Activated T-helper 9 cell treated with anti-CD3 and anti-CD28 coated beads, Interleukin-2, amount 50 U/mL, for 16 hours (primary cell): ENCODE measurements at places on chromosomes 6 and 20.

- DNase-seq = no peak
These were observed 145.7 kb downstream of the SOX4 start for GRCh38 chr6:21739241-21739640.

DNA sequence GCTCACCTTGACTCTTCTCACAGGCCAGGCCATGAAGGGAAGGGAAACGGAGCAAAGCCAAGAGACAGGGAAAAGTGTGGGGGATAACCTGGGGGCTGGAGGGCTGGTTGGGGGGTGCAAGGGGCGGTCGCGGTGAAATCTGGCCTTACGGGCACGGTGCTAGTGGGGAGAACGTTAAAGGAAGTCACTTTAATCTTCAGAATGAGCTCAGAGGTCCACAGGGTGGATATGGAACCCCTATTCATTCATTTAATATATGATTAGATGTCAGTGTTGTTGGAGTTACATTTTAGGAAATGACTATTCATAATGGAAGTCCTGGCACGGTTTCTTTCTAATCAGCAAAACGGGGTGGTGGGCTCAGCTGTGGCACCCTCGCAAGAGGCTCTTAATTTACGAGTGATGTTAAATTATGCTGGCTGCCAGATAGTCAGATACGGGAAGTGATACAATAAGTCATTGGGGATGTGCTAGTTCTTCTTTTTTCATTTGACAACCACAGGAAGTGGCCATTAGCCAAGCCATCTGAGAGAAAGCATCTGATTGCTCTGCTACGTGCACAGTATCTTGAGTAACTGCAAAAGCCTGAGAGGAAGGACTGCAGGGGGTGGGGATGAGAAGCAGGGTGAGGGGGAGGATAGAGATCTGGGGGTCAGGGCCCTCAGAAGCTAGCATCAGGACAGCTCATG is 253.0 kb downstream of the QKI start:
- no peak for DNase-seq

- DNase-seq = no peak
These were observed 33.4 kb downstream of the KCNS1 start for GRCh38 chr20:45067558-45067957.

GRCh38 chr6:105202486-105202885 is 22.7 kb upstream of the POPDC3 start:
- no peak for DNase-seq

DNA sequence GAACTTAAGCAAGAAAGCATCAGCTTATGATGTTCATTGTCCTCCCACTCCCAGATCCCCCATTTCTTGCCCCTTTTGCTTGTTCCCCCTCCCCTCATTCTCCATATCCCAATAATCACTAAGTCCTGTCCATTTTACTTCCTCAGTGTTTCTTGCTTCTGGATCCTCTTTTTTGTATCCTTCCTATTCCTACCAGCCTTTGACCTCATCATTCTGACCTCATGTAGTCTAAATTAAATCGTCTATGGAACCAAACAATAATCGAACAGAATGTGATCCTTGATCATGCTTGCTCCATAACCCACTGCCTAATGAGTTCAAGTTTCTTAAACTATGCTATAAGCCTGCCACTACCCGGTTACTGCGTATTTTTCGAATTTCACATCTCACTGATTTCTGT is 5.4 kb upstream of the RSPH3 start:
- DNase-seq = no peak

DNA sequence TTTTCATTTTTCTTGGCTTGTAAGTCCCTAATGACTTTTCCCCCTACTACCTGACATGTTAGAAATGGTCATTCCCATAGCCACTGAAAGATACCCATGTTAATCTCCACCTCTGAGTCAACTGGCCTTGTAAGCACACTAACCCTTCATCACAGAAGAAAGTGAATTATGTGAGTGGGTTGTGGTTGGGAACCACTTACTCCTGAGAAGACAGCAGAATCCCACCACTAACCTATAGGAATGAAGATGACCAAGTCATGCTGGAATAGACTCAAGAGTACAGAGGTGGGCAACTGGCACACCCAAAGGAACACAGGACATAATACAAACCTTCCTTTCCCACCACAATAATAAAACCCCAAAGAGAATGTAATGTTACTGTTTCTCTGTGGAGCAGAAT is 30.1 kb downstream of the RAMACL start:
- no peak for DNase-seq

- no peak for DNase-seq
These were observed 642.1 kb downstream of the EPHA7 start for GRCh38 chr6:92777146-92777740.

- DNase-seq = no peak
These were observed 10.3 kb downstream of the FOXQ1 start for GRCh38 chr6:1322156-1322555.

DNA sequence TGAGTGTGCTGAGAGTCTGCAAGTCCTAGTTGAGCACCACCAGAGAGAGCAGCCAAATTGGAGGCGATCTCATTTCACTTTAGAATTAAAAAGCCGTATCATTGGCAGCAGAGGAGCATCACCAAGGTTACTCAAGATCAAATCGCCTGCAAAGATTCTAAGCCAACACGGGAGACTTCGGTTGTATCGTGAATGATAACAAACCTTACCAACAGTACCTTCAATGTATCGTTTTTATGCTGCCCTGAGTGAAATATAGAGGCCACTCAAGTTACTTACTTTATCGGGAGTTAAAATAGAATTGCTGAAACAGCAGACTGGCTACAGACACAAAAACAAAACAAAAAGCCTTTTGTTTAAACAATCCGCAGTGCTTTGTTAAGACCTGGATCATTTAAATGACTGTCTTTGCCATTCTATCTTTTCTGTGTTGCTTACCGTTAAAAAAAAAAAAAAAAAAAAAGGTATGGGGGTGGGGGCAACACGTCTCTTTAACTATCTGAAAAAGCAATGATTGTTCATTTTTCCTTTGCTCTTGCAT is 14.2 kb downstream of the NHSL1 start:
- DNase-seq = no peak

DNA sequence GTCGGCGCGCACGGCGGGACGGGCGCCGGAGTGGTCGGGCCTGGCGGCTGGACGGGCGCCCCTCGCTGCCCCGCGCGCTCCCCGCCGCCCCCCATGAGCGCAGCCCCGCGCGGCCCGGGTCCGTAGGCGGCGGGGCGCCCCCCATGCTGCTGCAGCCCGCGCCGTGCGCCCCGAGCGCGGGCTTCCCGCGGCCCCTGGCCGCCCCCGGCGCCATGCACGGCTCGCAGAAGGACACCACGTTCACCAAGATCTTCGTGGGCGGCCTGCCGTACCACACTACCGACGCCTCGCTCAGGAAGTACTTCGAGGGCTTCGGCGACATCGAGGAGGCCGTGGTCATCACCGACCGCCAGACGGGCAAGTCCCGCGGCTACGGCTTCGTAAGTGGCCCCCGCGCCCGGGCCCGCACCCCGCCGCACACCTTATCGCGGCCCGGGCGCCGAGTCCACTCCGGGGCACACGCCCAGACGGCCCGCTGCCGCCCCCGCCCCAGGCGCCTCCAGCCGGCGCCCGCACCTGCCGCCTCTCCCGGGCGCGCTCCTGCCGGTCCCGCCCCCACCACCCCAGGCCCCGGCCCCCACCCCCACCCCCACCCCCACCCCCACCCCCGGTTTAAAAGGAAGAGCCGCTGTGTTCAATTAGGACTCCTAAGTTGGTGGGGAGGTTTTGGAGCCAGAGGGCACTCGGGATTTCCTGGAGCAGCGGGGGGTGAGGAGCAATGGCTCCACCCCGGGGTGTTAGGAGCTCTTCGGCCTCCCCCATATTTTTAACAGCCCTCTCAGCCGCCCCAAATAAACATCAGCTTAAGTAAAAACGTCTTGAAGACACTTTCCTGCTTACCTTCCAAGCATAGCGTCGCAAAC is 474 bp downstream of the RBM38 start:
- no peak for DNase-seq

GRCh38 chr6:116476002-116476678 is 15.0 kb downstream of the CALHM6 start:
- no peak for DNase-seq

- no peak for DNase-seq
These were observed 15.2 kb downstream of the RAB44 start for GRCh38 chr6:36712816-36713215.

GRCh38 chr20:41138475-41139226 is 1.3 kb downstream of the PLCG1 start:
- no peak for DNase-seq

DNA sequence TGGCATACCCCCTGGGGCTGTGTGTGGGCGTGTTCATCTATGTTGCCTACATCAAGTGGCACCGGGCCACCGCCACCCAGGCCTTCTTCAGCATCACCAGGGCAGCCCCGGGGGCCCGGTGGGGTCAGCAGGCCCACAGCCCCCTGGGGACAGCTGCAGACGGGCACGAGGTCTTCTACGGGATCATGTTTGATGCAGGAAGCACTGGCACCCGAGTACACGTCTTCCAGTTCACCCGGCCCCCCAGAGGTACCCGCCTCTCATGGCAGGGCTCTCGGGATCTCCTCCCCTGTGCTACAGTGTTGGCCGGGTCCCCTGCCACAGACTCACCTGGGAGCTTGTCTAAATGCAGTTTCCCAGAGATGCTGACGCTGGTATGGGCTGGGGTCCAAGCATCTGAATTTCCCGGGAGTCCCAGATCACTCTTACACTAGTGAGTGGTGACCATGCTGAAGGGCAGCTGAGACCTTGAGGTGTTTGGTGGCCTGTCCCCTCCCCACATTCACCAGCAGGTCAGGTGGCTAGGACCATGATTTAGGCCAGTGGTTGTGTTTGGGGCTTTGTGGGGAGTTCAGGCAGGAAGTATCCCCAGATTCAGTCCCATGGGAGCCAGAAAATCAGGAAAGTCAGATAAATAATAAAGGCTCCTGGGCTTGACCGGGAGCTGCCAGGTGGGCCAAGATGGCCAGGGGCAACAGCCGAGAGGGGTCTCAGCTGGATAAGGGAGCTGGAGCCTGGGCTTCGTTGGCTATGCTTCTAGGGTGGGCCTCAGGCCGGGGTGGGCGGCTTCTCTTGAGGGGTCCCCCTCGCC is 11.8 kb downstream of the ENTPD6 start:
- DNase-seq = no peak

DNA sequence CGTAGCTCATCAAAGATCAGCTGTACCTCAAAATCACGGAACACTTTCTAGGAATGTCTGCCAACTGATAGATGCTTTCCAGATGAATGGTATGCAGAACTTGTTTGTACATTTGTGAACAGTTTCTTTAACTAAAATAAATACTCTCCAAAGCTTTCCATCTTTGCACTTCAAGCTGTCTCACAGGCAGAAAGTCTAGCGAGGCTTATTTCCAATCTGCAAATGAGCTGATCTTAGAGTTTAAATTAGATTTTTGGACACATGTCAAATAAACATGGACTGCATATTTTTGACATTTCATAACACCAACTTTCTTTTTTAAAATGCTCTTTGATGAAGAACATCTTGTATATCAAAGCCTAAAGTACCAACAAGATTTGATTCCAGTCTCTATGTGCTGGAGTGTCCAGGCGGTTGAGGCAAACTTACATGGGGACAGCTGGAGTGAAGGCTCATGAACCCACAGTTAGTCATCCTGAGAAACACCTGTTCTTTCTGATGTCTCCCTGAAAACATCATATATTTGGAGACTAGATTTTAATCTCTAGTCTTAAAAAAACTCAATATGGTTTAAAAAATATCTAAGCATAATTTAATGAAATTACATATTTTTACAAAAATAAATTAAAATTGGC is 268.6 kb upstream of the AGPAT4 start:
- DNase-seq = no peak

DNA sequence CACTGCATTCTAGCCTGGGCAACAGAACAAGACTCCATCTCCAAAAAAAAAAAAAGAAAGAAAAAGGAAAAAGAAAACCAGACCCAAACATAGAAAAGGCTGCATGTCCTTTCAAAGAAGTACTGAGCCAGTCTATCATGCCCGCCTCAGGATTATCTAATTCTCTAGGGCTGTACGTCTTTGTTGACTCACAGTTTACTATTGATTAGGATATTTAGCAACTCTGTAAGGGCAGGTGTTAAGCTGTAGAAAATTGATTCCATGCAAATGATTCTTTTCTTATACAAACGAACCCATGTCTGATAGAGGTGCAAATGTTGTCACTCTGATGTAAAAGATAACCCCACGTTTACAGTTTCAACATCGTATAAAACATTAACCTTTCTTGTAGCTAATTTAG is 209.0 kb downstream of the TTLL2 start:
- DNase-seq = no peak

DNA sequence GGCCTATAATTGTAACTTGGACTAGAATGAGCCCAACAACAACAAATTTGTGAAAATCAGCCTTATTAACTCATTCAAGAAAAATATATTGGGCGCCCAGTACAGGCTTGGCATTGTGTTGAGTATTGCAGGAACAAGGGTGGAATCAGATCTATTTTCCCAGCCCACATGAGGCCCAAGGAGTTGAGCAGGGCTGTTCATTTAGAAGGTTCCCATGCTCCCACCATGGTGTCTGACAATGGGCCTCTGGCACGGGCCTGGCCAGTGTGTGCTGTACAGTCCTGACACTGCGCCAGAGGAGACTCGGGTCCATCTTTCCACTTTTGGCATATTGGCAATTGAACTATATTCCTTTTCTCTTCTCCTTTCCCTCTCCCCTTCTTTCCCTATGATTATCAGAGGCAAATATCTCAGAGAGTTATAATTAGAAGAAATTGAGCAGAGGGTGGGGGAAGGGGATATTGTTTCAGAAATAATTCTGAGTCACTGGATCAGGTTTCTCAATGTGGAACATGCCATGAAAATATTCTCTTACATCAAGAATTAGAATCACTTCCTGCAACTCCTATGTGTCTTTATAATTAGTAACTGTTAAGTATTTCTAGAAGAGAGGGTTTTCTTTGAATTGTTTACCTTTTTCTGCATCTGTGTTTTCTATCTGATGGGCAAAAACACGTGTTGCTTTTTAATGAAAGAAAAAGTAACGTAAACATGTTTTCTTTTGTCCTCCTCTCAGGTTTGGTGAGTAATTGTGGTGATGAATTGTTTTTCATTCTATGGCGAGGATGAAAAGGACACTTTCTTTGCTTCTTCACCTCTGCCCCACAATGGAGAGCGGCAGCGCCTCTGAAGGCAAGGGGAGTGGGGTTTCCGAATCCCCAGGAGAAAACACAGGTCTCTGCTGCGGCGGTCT is 209.4 kb downstream of the FOXA2 start:
- no peak for DNase-seq

GRCh38 chr6:85015396-85015990 is 251.1 kb upstream of the TBX18 start:
- no peak for DNase-seq

- DNase-seq = no peak
These were observed 104.1 kb downstream of the PSMB1 start for GRCh38 chr6:170448751-170449630.

DNA sequence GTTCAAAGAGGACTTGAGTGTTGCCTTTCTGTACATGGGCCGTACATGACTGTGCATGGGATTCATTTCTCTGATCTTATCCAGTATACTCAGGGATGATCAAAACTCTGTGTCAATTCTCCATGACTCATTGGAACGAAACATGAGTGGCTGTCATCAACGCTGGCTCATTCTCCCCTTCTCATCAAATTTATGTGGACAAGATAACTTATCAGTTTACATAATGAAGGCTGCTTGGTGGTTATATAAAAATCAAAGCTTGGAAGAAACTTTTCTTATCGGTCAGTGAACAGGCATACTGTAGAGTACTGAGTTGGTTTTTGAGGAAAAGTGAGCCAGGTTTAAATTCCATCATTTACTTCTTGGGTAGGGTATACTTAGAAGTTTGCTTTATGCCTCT is 24.9 kb downstream of the CRISP1 start:
- DNase-seq = no peak
